ENCODE measurements at places on chromosomes 2 and 18.

- DNase-seq, result no peak
Measured at GRCh38 chr18:46002934-46003333, 35.8 kb upstream of the EPG5 start.

DNA sequence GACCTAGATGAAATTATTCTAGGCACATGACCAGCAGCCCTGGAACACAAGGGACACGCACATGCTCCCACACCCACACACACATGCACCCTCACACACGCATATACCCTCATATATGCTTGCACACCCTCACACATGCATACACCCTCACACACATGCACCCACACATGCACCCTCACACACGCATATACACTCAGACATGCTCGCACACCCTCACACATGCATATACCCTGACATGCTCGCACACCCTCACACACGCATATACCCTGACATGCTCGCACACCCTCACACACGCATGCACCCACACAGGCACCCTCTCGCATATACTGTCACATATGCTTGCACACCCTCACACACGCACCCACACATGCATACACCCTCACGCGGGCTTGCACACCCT lies 61.8 kb downstream of the PARD6G start:
- no peak for DNase-seq

DNA sequence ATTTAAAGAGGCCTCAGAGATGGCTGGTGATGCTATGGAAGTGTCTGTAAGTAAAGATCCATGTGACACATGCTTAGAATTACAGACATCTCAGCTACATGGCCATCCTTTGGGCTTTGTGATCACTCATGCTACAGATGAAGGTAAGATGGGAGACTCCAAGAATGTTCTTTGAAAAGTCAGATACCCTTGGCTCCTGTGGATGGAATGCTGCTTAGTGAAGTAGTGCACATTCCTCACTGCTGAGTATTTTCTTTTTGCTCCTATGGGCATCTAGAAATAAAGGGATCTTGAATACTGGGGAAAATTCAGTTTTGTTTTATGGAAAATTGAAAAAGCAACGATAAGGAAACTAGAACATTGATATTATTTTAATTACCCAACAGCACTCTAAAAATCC lies 55.2 kb upstream of the REV1 start:
- DNase-seq, result no peak

DNA sequence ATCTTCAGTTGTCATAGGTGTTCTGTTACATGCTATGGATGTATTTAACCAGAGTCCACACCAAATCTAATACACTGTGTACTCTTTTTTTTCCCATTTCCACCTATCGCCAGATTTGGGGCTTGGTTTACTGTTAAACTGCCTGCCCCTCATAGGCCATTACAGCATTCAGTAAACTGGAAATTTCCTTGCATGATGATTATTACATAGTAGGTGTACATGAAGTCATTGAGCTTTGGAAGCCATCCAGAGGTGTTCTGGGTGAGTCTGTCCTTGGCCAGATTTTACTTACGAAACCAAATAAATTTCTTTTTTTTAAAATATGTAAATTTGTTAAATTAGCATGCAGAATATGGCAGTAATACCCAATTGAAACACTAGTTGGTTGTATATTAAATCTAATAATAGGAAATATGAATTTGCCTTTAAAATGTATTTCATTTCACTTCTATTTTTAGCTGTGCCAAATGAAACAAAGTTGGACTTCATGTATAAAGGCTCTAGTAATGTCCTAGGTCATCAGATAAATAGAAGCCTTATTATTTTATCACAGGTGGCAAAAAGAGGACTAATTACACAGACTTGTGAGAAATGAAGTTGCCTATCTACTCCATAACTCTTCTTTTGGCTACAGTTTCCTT lies 60.7 kb downstream of the COMMD1 start:
- no peak for DNase-seq

DNA sequence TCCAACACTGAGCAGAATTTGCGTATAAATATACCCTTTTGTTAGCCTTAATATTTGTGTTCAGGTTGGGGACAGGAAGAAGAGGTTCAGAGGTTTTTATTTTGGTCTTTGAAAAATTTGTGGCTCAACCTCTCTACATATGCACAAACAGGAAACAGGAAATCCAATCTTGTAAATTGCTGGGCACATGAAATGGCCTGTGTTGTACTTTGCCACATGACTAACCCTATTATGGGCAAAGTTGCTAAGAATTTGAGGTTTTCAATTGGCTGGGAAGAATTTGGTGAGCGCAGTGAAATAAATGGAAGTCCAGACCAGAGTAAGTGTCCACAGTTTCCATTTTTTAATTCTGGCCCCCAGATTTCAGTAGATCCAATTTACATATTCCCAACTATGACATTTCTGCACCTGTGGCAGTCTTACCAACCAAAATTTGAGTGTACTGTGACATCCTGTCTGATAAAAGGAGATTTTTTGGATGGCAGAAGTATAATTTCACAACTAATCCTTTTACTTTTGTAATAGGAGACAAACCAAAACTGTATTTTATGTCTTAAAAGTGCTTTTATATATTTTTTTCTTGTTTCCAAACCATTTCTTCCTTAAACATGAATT lies 63.6 kb downstream of the COX7A2L start:
- DNase-seq, result no peak

DNA sequence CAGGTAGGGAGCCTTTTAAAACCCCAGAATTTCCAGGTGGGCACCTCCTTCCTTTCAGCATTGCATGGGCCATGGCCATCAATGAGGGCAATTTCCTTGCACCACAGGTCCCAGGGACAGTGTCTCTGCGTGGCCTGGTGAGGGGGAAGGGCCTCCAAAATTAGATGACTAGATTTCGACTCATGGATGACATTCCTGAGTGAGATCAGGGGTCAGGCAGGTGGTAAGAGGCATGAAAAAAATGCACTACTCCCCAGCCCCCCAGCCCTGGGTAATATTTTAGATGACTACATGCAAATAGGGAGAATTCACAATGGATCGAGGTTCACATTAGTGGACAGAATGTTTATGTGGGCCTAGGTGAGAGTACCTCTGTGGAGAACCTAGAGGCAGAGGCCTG lies 19.0 kb upstream of the IGFBP5 start:
- DNase-seq, result no peak

GRCh38 chr2:239377591-239377990 lies 23.2 kb downstream of the HDAC4 start:
- DNase-seq, result no peak

GRCh38 chr2:144550911-144551310 lies 31.0 kb upstream of the ZEB2 start:
- no peak for DNase-seq

DNA sequence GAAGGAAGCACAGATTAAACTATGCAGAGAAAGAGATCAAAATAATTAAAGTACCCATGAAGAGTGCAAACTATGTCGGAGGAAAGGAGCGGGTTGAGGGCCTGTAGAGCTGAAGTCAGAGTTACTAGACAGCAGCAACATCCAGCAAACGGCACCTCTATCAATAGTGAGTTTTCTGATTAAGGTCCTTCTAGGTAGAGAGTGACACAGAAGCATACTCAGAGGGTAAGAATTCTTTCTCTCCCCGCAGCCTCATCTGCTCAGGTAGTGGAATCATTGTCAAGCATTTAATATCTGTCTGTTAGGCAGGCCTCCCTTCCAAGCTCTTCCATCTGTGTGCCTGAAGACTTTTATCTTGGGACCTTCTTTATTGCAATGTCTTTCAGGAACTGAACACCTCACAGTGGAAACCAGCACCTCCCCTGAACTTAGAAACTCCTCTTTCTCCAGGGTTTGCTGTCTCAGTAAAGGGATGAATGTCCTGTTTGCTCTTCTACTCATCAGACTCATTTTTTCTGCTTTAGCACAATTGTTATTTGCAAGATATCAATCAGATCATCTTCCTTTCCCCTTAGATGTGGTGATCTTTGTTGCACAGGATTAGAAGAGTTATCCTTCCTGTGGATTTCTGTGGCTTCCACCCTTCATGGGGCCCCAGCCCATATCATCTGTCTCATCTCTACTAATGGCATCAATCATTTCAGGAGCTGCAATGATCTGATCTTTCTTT lies 28.8 kb downstream of the SP140 start:
- DNase-seq, result no peak
